ENCODE measurements at places on chromosomes 16 and 17.

GRCh38 chr17:50183421-50183994, 17.7 kb downstream of the SGCA start:
- no peak for DNase-seq

- no peak for DNase-seq
These were observed 28.6 kb downstream of the TRPV3 start for GRCh38 chr17:3528880-3529511.

GRCh38 chr16:51150888-51151320, at the start of gene SALL1:
Gene SALL1 (minus strand): TSS chr16:51151270. CDS start chr16:51151241, 29 bp downstream.
- DNase-seq, result no peak

DNA sequence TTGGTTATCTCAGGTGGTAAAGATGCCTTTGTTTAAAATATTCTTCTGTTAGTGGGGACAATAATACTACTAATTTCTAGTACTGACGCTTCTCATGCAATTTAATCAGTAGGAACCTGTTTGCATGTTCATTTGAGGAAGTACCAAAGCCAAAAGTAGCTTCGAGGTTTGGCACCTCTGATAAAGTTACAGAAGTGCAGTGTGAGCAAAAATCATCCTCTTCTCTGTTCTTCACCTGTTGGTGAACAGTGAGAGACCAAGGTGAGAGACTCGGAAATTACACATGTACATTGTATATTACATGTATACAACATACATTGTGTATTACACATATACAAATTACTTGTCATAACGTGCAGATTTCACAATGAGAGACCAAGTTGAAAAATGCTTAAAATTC, 404.6 kb downstream of the MAF start:
- no peak for DNase-seq

GRCh38 chr17:80783971-80784370, 207.7 kb upstream of the CHMP6 start:
- no peak for DNase-seq

DNA sequence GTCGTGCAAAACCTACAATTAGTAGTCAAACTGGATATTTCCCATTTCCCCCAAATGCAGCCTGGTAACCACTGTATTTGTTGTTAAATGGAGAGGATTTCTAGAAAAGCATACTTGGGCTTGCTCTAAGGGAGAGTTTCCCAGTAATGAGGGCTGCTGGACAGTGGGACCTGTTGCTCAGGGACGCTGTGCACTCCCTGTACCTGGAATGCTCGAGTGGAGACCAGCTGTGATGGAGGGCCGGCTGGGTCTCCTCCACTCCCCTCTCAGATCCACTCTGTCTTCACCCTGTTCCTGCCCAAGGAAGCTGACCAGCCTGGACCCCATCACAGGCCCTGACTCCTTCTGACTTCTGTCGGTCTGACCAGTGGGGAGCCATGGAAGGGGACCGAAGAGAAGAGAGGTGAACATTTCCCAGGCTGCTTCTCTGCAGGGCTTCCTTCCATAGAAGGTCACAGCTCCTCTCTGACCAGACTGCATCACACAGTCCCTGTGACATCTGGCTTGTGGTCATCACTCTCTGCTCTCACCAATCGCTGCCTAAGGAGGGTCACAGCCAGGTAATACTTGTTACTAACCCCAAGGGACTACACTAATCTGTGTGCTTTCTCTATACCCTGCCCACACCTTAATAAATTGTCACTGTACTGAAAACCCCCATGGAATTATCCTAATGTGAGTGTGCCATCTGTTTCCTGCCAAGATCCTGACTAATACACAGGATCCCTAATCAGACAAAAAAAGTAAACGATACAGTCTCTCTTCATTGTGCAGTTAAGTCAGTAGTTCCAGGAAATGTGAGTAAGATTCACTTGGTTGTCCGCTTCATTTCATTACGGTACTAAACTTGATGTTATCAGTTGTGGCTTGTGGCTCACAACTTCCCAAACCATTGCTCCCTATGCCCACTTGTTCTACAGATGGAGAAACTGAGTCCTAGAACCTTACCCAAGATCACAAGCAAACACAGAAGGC, 102.4 kb downstream of the CCT6B start:
- DNase-seq, result no peak

DNA sequence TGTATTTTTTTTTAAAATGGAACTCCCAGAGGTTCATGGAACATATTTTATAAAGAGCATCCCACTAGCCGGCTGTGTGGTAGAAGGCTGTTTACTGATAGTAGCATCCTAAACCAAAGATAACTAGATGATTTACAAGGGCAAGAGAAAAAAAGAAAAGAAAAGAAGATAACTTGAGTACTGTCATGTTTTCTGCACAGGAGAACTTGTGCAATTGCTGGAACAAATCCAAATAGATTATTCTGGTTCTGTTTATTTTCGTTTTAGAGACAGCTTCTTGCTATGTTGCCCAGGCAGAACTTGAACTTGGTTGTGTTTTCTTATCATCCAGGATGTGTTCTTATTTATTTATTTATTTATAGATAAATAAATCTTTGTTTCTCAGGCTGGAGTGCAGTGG, 20.9 kb upstream of the PPM1D start:
- DNase-seq, result no peak

- DNase-seq, result no peak
These were observed 2.7 kb upstream of the CCDC57 start for GRCh38 chr17:82215095-82215971.

DNA sequence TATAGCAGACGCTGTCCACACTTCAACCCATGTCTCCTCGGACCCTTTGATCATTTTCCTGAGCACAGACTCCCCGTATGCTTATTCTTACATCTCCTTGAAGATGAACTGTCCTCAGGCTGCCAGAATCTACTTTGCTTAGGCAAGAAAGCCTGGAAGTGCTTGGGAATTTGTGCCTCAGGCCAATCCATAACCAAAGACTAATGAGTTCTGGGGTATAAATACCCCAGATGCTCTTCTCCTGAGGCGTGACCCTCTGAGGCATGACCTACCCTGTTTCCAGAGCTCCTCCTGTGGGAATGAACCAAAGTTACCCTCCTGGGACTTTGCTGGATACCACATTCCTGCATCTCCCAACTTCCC, 10.1 kb upstream of the TEKT3 start:
- DNase-seq, result no peak

DNA sequence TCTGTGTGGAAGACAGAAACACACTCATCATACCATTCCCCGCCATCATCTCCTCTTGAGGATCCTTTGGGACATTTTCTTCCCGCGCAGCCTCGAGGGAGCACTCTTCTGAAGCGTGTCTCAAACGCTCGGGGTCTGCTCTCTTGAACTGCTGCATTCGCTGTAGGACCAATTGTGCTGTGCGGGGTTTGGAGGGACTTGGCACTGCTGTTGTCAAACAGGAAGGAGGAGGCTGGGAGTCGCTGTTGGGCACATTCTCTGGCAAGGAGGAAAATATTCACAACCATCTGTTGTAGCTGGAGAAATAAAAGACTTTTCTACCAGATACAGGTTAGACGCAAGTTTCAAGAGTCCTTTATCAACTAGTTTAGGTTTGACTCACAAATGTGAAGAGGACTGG, 5.0 kb downstream of the SLX4 start:
- no peak for DNase-seq

GRCh38 chr17:43814026-43814425, 18.9 kb downstream of the MPP3 start:
- no peak for DNase-seq

DNA sequence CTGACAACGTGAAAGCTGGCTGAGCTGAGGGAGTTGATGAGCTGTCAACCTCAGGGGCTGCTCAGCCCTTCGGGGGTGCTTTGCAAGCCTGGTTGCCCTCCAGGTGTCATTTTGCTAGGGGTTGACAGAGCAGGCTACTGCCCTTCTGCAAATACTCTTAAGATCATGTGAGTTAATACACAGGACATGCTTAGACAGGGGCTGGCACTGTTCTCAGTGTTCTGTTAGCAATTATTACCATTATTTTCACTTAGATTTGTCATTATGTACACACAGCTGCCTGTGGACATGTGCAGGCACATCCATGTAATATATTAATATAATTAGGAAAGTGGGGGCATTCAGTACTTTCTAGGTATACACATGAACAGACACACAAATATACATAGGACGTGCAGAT, 554.3 kb upstream of the HSBP1 start:
- DNase-seq, result no peak

- DNase-seq, result no peak
These were observed 80.9 kb upstream of the CBX4 start for GRCh38 chr17:79919862-79920720.

DNA sequence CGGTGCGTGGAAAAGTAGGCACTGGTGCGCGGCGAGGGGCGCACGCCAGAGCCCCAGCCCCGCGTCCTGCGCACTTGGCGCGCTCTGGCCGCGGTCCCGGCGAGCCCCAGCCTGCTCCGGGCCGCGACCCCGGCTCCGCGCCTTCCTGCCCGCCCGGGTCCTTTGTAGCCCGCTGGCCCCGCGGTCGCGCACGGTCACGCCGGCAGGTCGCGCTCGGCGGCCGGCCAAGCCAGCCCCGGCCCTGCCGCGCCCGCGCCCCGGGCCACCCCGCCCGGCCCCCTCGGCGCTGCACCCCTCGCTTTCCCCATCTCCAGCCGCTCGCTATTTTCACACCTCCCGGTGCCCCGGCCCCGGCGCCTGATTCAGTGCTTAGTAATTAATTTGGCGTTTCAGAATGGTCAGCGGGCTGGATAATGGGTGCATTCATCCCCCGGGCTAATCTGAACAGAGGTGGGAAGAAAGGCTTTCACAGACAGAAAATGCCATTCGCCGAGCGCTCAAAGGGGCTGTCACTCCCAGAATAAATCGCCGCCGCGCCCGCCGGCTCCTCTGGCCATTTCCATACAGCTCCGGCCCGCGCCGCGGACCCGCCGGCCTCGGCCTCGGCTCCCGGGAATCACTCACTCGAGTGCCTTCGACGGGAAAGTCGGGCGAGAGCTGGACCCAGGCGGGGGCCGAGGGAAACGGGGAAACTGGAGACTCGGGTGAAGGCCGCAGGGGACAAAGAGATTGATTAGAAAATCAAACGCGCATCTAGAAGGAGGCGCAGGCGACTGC, 17.8 kb upstream of the NTN1 start:
- DNase-seq, result no peak

DNA sequence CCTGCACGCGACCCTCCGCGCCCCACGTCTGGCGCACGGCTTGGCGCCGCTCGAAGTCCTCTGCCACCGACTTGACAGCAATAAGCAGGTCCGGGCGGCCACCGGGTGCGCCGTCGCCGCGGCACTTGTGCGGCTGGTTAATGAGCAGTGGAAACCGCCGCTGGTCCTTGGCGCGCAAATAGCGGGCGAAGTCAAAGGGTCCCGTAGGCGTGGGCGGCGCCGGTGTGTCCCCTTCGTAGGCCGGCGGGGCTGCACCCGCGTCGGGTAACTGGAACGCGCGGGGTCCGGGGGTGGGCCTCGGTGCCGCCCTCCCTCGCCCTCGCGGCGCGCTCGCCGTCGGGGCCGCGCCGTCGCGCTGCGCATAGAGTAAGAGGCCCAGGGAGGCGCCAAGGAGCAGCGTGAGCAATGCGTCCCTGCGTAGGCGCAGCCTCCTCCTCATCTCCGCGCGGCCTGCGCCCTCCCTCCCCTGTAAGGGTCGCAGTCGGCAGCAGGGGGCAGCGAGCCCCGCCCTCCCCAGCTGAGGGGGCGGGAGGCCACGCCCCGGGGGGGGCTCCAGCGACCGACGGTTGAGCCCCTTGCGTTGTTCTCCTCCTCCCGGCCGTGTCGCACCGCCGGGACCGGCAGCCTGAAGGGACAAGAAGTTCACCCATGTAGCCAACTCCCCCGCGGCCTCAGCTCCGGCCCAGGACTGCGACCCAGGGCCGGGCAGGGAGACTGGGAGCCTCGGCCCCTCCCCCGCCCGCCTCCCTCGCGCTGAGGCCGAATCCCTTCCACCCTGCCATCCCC, 558 bp downstream of the B3GNT9 start:
- no peak for DNase-seq
